ENCODE measurements at places on chromosomes 3 and 15.

DNA sequence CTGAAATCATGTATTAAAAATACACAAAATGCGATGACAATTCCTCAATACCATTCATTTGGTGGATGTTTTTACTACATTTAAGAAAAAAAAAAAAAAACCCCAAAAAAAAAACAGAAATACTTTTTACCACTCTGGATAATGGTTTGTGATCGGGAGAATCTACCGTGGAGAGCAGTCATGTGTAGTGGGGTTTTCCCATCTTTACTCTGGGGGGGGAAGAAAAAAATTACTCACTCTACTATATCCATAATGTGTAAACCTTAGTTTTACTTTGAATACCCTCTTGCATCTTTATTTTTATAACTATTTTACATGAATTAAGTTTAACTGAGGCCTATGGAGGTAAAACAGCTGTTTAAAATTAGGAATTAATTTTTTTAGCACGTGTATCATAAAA is 83.3 kb downstream of the ANKRD28 start:
- DNase-seq: no peak

- no peak for DNase-seq
Observed at GRCh38 chr15:66872405-66872804, 170.4 kb downstream of the SMAD6 start.

DNA sequence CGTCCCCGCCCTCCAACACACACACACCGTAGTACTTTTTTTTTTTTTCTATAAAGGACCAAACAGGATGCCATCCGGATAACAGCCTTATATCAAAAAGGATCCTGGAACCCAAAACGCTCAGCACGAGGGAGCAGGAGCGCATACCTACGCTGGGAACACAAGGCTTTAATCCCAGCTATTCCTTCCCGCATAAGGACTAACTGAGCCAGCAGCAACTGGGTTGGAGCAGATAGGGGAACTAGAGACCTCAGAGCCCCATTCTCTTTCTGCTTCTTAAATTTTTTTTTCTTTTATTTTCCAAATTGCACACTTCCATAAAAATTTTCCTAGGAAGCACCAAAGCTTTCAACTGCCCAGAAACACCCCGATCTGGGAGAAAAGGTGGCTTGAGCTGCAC is 1.3 kb downstream of the TRANK1 start:
- DNase-seq: no peak

DNA sequence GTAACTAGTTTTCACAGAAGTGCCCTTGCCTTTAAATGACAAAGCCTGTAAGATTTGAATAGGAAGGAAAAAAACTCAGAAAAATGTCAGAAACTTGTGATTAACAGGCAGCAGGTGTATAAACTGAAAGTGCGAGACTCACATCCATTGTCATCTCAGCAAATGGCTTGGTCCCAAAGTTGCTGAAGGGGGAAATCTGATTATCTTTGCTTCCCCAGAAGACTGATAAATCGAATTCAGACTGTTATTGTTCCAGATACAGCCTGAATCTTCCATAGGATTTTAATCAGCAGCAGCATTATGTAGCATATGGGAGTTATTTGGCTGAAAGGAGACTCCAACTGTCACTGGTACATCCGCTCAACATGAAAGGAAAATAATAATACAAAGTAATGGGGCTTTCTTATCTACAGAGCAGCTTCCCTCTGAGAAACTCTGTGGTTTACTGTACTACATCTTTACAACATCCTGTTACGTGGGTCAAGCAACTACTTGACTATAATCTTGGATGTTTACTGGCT is 550.4 kb upstream of the CCDC54 start:
- no peak for DNase-seq

DNA sequence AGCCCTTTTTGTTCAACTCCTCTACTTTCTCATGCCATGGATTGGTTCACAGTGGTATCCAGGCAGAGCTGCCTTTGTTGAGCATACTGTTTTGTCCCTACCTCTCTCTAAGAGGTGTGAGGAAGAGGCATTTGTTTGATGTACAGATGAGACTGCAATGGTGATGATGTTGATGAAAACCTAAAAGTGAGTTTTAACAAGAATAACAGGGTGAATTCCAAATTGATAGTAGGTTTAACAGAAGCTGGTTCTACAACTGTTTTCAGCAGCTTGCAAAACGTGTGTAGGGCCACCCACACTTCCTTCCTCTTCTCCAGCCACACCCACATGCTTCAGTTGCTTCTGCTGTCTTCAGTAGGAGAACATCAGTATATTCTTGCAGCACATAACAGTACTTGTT is 10.2 kb downstream of the SNRK start:
- DNase-seq: peak; percentile 20

- DNase-seq: no peak
Observed at GRCh38 chr3:16386561-16386960, 121.5 kb downstream of the OXNAD1 start.

DNA sequence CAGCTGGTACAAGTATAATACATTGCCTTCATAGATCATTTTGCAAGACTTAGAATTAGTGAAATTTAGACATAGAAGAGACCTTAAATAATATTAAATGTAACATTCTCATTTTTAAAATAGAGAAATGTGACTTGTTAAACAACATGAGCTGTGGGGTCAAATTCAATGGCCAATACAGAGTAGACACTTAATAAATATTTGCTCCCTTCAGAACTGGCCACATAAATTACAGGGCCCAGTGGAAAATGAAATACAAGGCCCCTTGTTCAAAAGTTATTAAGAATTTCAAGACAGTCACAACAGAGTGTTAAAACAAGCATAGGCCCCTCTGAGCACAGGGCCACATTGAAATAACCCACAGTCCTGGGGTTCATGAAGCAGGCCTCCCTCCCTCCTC is 58.1 kb upstream of the PHLDB2 start:
- no peak for DNase-seq

GRCh38 chr15:53453253-53454105 is 306.0 kb downstream of the WDR72 start:
- DNase-seq: no peak

GRCh38 chr3:9196020-9196419 is 53.4 kb downstream of the SRGAP3 start:
- DNase-seq: no peak

DNA sequence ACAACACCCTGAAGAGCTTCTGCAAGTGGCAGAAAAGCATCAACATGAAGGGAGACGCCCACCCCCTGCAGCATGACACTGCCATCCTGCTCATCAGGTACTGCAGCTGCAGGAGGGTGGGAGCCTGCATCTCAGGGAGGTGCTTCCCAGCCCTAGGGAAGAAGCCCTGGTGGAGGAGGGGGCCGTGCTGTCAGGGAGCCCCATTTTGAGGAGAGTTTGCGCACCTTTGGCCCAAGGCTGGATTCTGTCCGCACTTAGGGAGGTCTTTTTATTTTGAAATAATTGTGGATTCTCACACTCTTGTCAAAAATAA is 42.1 kb downstream of the SAXO2 start:
- no peak for DNase-seq

GRCh38 chr3:117644203-117644602 is 934.6 kb downstream of the TUSC7 start:
- no peak for DNase-seq

DNA sequence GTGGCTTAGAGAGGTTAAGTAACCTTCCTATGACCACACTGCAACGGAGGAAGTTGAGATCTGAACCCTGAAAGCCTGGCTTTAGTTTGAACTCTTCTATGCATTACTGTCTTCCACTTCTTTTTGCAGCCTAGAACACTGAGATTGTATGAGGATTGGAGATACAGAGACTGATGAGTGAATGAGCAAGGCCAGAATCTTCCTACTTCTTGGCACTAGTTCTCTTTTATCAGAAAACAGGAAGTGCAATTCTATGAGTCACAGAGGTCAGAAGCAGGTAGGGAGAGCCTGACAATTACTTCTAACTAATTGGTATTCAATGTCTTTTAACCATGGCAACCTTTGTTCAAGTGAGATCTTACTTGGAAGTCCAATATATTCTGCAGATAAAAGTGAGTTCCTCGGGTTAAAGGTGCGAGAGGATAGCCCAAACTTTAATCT is 219.0 kb downstream of the SHQ1 start:
- DNase-seq: no peak

DNA sequence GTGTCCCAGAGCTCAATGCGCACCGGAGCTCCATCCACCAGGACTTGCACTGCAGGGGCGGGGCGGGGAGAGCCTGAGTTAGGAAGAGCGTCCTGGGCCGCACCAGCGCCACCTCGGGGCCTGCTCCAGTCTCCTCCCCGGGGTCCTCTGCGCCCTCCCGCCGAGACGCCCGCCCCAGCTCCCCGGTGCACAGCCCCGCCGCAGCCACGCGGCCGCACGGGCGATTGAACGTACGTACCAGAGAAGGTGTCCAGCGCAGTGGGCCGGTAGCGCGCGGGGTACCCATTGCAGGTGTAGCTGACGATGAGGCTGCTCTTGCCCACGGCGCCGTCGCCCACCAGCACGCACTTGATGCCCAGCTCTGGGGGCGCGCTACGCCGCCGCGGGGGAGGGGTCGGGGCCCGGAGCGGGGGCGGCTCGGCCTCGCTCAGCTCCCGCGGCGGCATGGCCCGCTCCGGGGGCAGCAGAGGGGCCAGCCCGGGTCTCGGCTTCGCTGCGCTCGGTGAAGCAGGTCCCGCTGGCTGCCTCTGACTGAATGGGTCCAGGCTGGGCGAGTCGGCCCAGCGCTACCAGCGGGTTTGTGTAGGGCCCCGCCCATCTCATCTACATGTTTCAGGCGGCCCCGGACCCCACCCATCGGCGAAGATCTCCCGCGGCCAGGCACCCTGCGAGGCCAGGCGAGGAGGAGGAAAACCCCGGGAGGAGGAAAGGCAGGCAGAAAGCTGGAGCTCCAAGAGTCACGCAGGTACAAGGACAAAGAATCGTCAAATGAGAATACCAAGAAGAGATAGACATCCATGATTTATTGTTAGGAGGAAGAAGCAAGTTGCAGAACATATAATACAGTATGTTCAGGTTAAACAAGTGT is at the start of gene RHOV:
Gene RHOV, minus strand, starts transcription at position 541 of the 868 bp plus-strand sequence. Its CDS starts 95 bp downstream, at position 446.
- no peak for DNase-seq

- DNase-seq: no peak
Observed at GRCh38 chr3:187850258-187850921, 105.1 kb upstream of the BCL6 start.

- no peak for DNase-seq
Observed at GRCh38 chr3:9074079-9074478, 110.8 kb upstream of the RAD18 start.
